ENCODE measurements at places on chromosomes 4 and X.
A peak's percentile ranks its signal among the peaks of the same experiment; 100 is the strongest.

DNA sequence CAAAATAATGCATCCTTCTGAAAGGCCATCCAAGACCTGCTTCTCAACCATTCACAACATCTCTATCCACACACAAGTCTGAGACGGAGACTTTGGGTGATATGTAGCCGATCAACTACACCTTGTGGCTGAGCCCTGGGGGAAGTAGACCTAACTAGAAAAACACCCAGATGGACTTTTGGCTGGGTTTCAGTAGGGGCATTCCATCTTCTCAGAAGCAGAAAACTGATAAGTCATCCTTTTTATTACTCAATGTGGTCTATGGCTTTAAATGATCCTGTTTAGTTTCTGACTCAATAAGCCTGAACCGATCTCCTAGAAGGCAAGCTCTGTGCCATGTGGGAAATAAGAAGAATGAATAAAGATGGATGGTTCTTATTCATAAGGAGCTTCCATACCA lies 82.5 kb upstream of the AFF2 start:
- DNase-seq: no peak

GRCh38 chr4:107578321-107578720 lies 141.7 kb downstream of the PAPSS1 start:
- no peak for DNase-seq

DNA sequence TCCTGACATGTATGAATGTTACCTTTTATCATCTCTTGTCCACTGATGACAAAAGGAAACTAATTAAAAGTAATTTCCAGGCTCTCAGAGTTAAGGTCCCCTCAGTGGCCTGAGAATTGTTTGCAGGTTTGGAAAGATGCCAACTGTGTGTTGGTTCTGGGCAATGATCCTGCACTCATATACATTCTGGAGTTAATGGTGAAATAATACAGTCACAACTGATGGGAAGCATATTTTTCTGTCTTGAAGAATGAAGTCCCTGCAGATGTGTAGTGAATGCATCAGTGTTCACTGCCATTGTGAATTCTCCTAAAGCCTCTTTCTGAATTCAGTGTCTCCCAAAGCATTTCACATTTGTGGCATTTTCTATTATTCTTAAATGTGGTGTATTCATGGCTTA lies 238.1 kb upstream of the PPP1R2C start:
- no peak for DNase-seq

DNA sequence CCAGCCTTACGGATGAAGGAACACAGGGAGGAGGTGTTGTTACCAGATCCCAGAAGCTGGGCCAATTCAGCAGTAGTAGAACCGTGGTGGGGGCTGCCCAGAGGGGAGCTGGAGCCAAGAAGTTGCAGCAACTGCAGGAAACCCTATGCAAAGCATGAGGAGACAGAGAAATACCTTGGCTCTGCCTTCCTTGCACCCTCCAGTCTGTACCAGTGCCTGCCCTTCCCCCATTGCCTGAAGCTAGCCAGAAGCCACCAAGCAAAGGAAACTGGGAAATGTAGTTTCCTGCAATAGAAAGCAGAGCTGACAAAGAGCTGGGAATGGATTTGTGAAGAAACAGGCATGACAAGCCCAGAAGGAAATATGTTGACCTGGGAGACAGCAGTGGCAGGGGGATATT lies 108.7 kb upstream of the FUNDC1 start:
- DNase-seq: no peak

- no peak for DNase-seq
These were observed 557.7 kb upstream of the SLIT2 start for GRCh38 chr4:19693936-19694570.

DNA sequence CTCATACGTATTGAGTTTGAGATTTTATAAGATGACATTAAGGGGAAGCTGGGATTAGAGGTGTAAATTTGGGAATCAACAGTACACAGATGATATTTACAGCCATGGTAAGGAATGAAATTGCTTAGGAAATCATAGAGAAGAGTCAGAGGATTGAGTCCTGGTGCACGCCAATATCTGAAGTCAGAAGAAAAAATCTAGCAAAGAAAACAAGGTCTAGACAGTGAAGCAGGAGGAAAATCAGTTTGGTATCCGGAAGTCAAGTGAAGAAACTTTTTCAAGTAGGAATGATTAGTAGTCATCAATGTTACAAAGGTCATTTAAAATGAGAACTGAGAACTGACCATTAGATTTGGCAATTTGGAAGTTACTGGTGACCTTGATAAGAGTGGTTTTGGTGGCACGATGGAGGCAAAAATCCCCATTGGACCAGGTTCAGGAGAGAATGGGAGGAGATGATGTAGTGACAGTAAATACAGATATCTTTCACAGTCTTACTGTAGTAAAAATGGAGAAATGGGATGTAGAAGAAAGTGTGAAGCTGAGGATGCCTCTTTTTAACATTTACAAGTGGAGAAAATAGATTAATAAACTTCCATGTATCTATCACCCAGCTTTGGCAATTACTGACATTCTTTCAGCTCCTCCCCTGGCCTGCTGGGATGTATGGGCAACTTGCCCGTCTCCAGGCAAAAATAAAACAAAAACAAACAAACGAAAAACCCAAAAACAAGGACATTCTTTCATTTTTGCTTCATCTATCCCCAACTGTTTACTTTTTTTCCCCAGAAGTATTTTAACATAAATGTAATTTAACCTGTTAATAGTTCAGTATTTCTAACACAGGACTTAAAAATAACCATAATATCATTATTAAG lies 11.4 kb upstream of the GPR34 start:
- no peak for DNase-seq

- DNase-seq: peak; percentile 18
These were observed 48.3 kb downstream of the PDK3 start for GRCh38 chrX:24513416-24513815.

GRCh38 chrX:112587194-112587593 lies 92.5 kb downstream of the LHFPL1 start:
- no peak for DNase-seq

Measured in activated T-cell treated with anti-CD3 and anti-CD28 coated beads for 48 hours (primary cell).